ENCODE measurements at places on chromosomes 6 and 20. TPM values are rescaled to one million over a fixed set of nuclear protein-coding genes. Genes with fewer than 3 reads are reported as not detected.

DNA sequence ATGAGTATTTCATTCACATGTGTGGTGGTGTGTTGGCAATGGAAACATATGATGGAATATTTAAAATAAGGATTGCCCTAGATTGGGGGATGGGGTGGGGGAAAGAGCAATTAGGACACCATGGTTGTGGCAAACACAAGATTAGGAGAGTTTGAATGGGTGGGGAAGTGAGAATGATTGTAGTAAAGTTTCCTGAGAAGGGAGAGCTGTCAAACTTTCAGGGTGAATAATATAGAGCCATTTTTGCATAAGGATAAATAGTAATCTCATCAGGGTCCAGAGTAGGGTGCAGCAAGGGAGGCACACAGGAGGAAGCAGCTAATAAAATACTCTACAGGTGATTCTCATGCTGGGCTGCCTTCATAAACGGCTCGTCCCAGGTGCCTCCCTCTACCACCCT is 294.9 kb upstream of the MARCKS start:
- no peak for DNase-seq

GRCh38 chr6:39330057-39330456 is 7.6 kb upstream of the KCNK16 start:
- no peak for DNase-seq

The MYB gene
- polyA plus RNA-seq: 0.07 TPM

The ADGRF5 gene
- 2.6 TPM for polyA plus RNA-seq

- DNase-seq: no peak
These were observed 12.8 kb downstream of the SNX14 start for GRCh38 chr6:85580878-85581267.

DNA sequence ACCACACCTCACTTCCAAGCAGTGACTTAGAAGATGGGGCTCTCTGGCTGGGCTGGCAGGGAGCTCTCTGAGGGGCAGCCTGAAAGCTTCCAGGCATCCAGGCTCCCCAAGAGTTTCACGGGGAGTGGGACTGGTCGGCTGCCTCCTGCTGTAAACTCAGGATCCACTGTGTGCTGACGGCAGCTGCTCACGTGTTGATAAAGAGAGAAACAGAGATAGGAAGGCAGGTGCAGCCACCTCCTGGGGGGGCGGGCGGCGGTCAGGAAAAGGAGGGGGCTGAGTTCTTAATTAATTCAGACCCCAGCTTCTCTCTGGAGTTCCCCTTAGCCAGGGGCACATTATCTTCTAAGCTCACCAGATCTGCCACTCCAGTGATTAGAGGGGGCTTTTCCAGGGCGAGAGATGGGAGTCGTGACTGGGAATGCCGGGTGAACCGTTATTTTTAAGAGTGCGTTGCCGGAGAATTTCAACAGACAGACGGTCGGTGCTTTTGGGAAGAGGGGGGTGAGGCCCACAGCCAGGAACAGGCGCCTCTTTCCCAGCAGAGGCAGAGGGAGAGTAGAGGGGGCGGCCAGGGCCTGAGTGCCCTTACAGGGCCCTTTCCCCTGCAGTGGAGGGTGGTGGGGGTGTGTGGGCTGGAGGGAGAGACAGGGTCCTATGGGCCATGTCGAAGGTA is 70.9 kb downstream of the CD40 start:
- no peak for DNase-seq

GRCh38 chr6:2111162-2111677 is 134.2 kb downstream of the GMDS start:
- no peak for DNase-seq

DNA sequence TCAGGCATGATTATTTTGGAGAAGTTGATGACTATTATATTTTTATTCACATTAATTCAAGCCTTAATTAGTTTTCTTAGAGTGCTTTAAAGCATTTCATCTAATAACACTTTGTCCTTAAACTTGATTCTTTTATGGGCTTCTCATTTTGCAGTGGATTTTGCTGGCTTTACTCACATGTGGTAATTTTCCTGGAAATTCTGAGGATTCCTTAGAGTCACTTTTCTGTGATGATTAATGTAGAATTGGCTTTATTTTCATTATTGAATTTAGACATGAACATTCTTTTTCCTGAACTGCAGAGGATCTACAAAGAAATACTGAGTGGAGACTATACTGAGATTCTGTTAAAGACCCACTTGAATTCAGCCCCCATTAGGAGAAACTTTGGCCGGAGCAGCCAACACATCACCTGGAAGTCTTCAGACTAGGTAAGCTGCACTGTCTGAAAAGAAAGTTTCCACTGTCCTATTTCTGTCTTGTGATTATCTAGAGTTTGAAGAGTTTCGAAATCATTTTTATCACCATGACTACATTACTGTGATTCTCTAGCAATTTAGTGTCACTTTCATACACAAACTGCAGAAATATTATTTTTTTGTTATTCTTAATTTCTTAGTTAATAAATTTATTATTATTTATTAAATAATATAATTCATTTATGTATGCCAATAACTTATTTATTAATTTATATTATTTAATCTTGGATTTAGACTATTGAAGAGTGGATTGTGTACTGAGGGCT is 1.9 kb downstream of the RFPL4B start:
- no peak for DNase-seq

The TFAP2D gene
- not detected for polyA plus RNA-seq
